ENCODE measurements at places on chromosomes 11 and 22.

GRCh38 chr11:87290304-87290922, 252.7 kb downstream of the TMEM135 start:
- no peak for DNase-seq

DNA sequence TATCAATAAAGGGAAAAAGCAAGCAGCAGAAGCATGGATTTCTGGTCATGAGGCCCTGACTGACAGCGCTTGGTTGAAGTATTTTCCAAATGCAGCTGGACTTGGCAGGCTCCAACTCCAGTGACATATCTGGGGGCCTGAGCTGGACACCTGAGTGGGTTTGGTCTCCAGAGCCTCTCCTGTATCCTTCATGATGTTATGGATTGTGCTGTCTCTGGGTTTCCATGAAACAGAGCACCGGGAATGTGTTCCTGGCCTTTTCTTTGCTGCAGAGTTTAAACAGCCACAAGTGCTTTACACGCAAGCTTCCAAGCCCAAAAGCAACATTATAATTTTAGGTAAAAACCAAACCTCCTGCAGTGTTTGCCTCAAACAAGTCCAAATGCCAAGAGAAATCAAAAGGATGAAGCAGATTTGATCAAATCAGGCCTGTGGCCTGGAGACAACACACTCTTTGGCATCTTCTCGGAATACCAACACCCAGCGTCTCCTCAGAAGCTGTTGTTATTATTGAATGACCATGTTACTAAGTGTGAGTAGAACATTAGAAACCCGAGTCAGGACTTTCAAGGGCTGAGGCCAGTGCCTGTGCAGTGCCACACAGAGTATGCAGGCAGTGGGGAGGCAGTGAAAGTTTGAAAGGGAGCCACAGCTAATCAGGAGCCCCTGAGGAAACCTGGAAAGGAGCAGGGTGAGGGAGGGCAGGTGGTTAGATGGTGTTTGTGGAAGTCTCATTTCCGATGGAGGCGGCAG, 42.0 kb downstream of the ME3 start:
- no peak for DNase-seq

DNA sequence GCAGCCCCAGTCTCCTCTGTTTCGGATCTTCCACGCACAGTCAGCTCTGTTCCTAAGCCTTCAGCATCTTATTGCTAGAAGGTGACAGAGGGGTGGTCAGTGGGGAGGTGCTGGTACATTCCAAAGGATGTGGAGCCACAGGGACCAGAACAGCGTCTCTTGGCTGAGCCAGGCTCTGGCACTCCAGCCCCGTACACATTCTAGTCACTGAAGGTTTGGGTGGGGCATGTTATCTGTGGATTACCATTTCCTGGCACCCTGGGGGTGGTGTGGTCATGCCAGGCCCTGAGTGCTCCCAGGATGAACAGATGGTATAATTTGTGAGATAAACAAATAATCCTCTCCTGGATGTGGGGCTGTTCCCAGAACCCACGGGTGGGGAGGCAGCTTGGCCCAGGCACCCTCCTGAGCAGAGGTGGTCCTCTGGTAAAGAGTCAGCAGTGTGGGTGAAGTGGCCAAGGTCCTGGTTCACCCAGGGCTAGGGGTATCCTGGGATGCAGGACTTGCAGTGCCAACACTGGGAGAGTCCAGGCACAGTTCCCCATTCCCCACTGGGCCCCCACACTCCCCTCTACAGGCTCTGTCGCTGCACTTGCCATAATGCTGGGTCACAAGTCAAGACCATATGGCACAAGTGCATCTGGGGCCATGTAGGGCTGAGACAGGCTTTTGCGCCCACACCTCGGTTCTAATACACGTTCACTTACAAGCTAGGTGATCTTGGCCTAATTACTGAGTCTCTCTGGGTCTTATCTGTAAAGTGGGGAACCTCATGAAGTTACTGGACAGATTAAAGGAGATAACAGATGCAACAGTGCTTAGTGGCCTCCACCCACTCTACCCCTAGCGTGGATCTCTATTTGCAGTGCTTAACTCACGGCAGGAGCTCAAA, 33.0 kb downstream of the DKK3 start:
- no peak for DNase-seq

- DNase-seq: no peak
These were observed 44.1 kb upstream of the PRDM11 start for GRCh38 chr11:45102361-45102809.

DNA sequence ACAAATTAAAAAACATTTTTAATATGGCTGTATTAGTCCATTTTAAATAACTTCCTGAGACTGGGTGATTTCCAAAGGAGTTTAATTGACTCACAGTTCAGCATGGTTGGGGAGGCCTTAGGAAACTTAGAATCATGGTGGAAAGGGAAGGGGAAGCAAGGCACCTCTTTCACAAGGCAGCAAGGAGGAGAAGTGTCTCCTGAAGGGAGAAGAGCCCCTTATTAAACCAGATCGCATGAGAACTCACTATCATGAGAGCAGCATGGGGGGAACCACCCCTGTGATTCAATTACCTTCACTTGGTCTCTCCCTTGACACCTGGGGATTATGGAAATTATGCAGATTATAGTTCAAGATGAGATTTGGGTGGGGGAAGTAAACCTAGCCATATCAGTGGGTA, 488.6 kb downstream of the ETS1 start:
- DNase-seq: no peak

GRCh38 chr11:69775163-69775755, at the start of gene FGF4:
Gene FGF4, minus strand, starts transcription at chr11:69775341. Its CDS starts 257 bp downstream, at chr11:69775084.
- DNase-seq: no peak

- no peak for DNase-seq
These were observed 1.2 kb downstream of the C2CD2L start for GRCh38 chr11:119108146-119108856.

DNA sequence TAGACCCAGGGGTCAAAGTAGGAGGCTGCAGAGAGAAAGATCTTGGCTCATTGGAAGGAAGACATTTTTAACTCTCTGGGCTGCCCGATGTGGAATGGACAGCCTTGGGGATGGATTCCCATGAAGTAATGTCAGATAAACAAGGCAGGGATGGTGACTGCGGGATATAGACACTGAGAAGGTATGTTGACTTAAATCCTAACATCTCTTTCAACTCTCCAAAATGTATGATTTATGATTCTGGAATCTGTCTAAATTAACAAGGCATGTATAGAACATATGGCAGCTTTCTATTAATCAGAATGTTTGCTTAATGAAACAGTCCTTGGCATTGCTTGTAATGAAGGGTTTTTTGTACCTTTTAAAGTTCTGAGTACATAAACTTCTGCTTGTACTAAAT, 56.1 kb upstream of the VSTM5 start:
- DNase-seq: no peak

DNA sequence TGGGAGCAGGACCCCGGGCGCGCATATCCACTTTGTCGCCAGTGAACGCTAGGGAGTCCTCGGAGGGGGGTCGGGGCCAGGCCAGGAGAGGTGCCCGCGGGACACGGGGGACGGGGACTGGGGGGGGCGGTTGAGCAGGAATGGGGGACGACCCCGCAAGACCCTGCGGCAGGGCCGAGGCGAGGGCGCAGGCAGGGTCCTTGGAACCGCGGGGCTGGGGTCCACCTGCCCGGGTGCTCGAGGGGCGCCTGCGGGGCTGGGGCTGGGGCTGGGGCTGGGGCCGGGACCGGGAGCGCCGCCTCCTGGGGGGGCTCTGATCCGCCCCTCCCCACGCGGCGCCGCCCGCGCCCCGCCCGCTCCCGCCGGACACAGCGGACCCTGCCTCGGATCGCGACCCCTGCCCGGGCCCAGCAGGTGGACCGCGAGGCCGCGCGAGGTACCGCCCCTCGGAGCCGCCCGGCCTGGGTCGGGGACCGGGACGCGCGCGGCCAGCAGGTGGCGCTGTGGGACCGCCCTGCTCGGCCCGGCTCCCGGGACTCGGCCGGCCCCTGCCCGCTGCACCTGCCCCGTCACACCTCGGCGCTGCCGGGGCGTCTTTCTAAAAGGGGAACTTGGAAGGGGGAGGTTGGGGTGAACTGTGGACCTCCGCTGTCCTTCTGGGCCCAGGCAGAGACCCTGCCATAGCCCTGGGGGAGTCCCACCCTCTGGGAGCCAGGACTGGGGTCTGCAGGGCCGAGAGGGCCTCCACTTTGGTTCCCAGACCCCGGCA, 11.0 kb downstream of the CRELD2 start:
- DNase-seq: peak; percentile 74

DNA sequence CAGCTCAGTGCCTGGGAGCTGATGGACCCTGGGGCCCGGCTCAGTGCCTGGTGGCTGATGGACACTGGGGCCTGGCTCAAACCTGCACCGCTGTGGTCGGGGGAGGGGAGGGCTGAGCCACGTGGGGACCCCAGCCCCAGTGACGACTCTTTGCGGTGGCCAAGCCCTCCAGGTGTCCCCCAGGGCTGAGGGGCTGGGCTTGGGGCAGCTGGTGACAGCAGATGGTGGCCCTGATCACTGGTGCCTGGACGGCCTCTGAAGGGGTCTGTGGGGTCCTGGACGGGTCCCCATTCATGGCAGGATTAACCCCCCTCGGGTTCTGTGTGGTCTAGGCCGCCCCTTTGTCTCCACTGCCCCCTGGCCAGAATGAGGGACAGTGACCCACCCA, 3.4 kb upstream of the MUC5B start:
- no peak for DNase-seq

DNA sequence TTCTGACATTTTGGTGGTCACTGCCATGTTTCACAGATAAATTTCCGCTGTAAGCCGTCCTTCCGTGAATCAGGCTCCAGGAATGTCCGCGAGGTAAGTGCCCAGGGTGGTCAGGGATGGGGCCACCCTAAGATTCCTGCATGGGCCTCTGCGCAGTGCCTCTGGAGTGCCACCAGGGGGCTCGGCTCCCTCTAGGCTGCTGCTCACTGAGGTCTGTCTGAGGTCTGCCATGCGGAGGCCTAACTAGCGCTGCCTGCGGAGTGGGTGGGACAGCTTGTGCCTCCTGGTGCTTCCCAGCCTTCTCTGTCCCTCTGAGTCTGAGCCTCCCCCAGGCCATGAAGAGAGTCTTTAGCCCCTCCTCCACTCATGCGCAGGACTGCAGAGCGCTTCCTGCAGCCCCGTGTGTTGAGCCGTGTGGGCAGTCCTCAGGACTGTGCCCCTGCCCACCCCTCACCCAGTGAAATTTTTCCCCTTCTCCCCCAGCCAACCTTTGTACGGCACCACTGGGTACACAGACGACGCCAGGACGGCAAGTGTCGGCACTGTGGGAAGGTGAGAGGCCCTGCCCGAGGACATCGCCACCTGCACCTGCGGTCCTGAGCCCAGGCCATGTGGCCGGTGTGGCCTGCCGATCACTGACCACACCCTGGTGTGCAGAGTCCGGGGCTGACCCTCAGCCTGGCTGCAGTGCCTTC, 11.9 kb upstream of the MDK start:
- DNase-seq: peak; percentile 45

- DNase-seq: no peak
These were observed 67.3 kb downstream of the MCHR1 start for GRCh38 chr22:40746428-40747220.

DNA sequence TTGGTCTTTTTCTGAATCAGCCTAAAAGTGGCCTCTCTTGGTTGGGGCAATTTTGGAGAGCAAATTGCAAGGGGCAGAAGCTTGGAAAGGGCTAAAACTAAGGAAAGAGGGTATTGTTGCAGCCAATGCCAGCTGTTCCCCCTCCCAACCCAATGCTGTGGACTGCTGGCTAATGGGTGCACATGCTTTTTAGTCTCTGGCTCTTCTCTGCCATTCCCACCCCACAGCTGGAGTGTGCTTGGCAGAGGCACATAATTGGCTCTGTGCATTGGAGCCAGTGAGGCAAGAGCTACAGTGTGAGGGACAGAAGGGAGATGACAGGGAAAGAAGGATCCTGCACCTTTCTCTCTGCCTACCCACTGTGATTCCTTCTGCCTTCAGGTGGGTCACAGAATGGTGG, 140.0 kb downstream of the NECTIN1 start:
- no peak for DNase-seq

DNA sequence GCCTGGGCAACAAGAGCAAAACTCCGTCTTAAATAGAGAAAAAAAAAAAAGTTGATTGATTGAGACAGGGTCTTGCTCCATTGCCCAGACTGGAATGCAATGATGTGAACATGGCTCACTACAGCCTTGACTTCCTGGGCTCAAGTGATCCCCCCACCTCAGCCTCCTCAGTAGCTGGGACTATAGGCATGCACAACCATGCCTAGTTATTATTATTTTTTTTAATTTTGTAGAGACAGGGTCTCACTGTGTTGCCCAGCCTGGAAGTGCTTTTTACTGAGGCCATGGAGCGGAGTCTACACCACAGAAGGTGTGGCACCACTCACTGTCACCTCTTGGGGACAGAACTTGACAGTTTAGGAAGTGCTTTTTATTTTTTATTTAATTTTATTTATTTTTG, 17.8 kb downstream of the TRIOBP start:
- DNase-seq: no peak

DNA sequence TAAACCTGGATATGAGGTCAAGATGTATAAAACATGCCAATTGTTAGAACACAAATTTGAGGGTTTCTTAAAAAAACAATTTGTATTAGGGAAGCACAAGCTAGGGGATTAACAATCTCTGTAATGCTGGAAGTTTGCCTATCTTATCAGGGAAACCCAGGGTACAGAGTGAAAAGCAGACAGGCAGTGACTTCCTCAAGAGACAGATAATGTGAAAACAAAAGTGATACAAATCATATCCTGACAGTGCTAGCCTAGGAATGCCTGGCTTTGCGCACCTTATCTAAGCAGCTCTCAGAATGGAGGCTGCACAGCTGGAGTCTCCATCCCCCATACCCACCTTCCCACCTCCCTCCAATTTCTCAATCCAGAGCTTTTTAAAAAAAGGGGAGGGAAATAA, 22.5 kb upstream of the RBX1 start:
- no peak for DNase-seq

DNA sequence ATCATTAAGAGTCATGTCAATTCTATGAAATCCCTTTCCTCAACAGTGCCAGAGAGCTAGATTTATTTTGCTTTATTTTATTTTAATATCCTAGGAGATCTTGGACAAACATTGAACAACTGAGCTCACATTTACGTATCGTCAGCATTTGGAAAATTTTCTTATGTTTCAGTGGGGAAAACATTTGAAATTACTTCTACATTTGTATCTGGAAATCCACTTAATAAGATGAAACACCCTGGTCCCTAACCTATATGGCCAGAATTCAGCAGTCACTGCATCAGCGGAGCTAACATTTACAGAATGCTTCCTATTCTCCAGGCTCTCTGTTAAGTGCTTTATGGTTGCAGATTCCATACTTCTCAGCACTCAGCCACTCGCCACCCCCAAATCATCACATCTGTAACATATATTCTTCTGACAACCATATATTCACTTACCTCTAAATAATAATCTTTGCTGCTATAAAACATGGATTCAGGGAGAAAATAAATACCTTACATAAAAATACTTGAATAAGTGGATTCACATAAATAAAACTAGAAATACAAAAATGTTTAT, 773.9 kb downstream of the JRKL start:
- DNase-seq: no peak

DNA sequence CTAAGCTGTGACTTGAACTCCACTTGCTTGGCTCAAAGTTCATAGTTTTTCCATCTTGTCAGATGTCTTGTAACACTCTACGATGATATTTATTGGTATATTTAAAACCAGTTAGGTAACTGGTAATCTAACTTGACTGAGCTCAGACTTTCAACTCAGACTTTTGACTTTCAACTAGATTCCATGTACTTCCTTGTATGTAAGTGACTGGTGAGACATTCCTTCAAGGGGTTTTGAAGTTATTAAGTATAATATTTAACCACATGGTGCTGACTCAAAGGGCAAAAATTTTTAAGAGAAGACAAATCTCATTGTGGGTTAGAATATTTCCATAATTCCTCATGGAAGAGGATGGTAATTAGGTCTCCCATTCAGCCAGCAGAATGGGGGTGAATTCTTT, 631.3 kb upstream of the ANO5 start:
- no peak for DNase-seq
